ENCODE measurements at places on chromosomes 2 and 18. TPM values are rescaled to one million over a fixed set of nuclear protein-coding genes. Genes with fewer than 3 reads are reported as not detected.

Gene MAP3K19
- not detected for total RNA-seq

Gene DYNC2LI1
- 6.6 TPM for total RNA-seq

Gene TMEM237
- 19.4 TPM for total RNA-seq

Gene SCYGR4
- not detected for total RNA-seq

Gene RESP18
- not detected for total RNA-seq

Gene SPIRE1
- total RNA-seq = 10.9 TPM

Gene MYO3B
- 0.57 TPM for total RNA-seq

Gene UGT1A8
- not detected for total RNA-seq

Gene SERPINB12
- not detected for total RNA-seq

Gene PTPRN
- not detected for total RNA-seq

Gene LHCGR
- total RNA-seq = not detected

Gene LONRF2
- 0.32 TPM for total RNA-seq

Gene SOX11
- total RNA-seq = not detected

Gene SERPINB3
- not detected for total RNA-seq

Gene PROKR1
- total RNA-seq = not detected

Gene SNORC
- 1.8 TPM for total RNA-seq

Gene SERPINB11
- total RNA-seq = not detected

Gene REG3A
- total RNA-seq = not detected

Gene TEX51
- total RNA-seq = not detected

Measured in activated T-helper 1 cell treated with anti-CD3 and anti-CD28 coated beads, Interleukin-12 subunit alpha, Interleukin-12 subunit beta, Interleukin-2, Interleukin-4 antibody, amounts not matched to agents 30 ng/mL and 10 ng/mL and 1 ng/mL, durations not matched to agents 14 hours and 24 hours and 36 hours (primary cell).